Activated CD8-positive, alpha-beta memory T cell treated with anti-CD3 and anti-CD28 coated beads for 1 hour (primary cell): ENCODE measurements at places on chromosomes 11 and 22.

DNA sequence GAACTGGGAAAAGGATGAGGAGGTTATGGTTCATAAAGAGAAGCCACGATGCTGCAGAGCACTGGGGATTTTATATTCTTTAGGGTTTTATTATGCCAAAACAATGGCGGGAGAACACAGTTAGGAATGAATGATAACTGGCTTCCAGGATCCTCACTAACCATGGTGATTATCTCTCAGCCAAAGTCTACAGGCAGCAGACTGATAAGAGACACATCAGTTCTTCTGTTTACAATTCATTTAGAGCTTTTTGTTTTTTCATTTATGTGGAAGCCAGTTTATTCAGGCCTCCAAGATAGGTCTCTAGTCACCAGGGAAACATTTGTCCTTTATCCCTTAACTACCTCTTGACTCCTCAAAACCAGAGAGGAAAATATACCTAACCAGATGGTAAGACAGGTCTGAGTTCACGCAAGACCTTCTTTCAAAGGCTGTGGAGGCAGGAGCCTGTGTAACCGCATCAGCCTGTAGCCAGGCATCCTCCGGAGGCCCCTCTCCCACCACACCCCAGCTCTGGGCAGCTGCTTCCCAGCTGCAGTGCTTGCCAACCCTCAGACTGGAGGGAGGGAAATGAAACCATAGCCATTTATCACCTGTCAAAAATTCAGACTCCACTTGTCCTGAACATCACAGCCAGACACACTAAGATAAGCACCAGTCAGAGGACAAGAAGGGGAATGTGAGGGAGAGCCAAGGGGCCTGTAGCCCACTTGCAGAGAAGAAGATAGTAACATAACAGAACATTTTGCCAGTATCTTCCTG is 57.2 kb upstream of the FAM181B start:
- DNase-seq: no peak

DNA sequence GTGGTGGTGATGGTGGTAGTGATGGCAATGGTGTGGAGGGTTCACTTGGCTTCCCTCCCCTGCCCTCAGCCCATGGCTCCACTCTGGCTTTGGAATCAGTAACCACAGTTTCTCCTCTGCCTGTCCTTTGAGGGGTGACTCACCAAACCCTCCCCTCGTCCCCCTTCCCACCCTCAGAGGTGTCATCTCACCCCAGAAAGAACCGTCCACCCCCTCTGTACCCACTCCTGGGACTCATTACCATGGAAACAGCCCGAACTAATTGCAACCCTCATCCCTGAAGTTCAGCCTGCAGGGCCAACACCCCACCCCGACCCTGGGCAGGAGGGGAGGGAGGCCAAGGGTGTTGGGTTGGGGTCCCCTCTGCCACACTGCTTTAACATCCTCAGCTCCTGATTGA is 26.6 kb downstream of the PHLDB1 start:
- no peak for DNase-seq

DNA sequence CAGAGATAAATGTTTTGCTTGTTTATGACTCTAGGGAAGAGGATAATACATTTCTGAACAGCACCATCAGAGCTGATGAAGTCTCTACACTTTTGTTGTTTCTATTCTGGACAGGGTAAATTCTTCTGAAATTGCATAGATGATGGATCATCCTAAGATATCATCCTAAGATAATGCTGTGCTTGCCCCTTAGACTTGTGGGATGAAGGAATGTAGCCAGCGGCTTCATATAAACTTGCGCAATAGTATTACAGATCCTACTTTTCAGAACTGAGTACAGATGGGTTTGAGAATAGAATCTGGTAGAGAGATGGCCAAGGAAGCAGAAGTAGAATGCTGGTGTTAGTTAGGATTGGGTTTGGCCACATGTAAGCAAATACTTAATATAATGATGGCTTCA is 61.0 kb downstream of the NCAM1 start:
- DNase-seq: no peak

- peak; percentile 5 for DNase-seq
Measured at GRCh38 chr11:48055292-48056132, 75.2 kb downstream of the PTPRJ start.

GRCh38 chr11:45726493-45727054 is 61.2 kb upstream of the CHST1 start:
- no peak for DNase-seq

- DNase-seq: no peak
Measured at GRCh38 chr11:93143800-93144199, 54.0 kb downstream of the SLC36A4 start.
